ENCODE measurements at places on chromosomes 12 and 14.

- no peak for DNase-seq
Observed at GRCh38 chr12:127599436-127599835, 667.5 kb upstream of the TMEM132C start.

DNA sequence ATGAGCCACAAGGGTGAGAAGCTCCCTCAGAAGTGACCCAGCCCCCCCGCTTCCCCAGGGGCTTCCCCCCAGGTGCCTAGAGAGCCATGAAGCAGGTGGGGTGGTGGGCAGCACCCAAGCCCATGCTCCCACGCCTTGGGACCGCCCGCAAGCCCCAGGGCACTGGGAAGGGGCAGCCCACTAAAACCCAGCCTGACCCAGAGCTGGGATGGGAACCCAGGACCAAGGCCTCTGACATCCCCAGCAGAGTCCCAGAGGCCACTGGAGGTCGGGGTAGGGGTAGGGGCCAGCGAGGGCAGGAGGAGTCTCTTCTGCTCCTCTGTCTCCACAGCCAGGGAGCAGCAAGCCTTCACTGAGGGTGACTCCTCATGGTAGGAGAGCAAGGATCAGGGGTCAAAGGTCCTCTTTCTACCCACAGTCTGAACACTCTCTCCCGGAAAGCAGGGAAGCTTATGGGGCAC is 86.5 kb upstream of the ZFP36L1 start:
- DNase-seq = no peak

DNA sequence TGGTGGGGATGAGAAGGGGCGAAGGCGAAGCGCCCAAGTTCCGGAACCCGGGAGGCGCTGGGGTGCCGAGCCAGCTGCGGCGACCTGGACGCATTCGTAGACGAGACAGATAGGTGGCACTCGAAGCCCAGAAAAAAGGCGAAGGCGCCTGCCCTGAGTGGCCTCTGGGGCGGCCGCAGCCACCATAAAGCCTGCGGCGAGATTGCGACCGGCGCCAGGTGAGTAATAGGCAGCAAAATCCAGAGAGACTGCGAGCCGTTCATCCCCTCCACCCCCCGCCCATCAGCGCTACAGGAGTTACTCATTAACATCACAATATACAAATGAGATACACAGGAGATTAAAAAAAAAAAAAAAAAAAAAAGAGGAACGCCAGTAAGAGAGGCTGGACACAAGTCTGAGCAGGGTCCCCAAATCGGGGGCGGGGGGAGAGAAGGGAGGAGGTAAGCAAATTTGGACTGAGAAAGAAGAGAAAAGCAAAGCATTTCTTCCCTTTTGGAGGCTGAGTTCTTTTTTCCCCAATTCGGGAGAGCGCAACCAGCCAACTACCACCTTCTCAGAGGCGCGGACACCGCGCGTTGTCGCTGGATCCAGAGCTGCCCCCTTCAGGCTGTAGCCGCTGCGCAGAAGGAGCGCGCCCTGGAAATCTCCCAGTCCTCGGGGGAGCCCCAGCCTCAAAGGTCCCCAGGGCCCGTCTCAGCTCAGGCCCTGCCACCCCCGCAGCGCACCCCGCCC is 15.7 kb downstream of the TBX3 start:
- DNase-seq = no peak

DNA sequence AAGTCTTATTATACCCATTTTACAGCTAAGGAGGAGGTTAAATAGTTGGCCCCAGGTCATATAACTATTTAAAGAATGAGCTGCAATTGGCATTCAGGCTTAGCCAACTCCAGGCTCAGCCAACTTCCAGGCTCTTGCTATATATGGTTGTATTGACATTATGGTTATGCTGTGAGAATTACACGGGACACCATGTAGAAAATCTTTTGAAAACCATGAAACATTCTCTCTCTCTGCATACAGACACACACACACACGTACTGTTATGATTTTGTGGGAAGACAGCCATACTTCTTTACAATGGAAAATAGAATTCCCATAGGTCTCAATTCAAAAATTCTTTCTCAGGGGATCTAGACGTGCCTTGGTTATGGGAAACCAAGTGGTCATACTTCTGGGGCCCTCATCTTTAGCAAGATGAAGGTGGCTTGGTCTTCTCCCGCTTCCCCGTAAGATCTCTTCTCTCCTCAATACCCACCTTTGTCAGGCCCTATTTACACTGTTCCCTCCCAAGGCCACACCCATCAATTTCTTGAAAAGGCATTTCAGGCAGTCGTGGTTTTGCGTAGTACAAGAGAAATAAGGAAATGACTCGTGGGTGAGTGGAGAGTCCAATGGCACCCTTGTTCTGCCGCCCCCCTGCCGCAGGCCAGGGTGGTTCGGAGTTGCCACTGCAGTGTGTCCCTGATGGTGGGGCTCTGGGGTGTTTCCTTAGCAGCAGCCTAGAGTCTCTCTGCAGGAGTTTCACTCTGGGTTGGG is 10.0 kb upstream of the GPRC5A start:
- no peak for DNase-seq

DNA sequence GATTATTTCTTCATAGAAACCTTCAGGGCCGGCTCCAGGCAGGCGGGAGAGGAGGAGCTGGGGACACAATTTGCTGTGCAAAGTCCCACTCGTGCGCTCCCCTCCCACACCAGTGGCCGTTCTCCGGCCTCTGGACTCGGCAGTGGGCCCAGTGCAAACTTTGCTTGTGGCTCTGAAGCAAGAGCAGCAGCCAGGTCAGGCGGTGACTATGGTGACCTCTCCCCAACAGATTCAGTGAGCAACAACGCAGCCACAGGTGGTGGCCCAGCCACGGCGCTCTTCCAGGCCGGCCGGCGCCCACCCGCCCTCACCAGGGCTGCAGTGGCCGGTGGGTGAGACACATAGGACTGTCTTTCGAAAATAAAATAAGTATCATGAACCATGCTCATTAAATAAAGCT is 29.5 kb downstream of the VPS37B start:
- no peak for DNase-seq

- DNase-seq = no peak
Observed at GRCh38 chr12:129902371-129903091, 1.3 kb downstream of the TMEM132D start.

DNA sequence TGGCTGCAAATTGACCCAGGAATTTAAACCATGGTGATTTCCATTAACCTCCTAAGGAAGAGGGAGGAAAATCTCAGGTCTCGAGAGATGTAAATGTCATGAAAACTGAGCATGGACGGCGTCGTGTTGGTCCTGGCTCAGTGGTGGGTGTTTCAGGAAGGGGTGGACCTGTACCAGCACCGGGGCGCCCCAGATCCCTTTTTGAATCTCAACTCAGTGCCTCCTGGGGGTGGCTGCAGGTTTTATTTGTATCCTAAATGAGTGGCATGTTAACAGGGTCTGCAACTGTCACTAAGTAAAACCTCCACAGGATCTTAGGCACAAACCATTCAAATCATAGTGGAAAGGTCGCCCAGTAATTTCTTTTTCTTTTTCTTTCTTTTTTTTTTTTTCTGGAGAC is 101.3 kb downstream of the ASCL4 start:
- DNase-seq = no peak
